ENCODE measurements at places on chromosomes 16 and 17. TPM values are rescaled to one million over a fixed set of nuclear protein-coding genes. Genes with fewer than 3 reads are reported as not detected.

- DNase-seq, result no peak
Observed at GRCh38 chr16:80671281-80671849, 130.6 kb downstream of the DYNLRB2 start.

The CTF1 gene
- total RNA-seq, result 13.3 TPM

The HSD17B2 gene
- not detected for total RNA-seq

The SLC16A6 gene
- 1.1 TPM for total RNA-seq

GRCh38 chr17:68584581-68585303 is 16.4 kb downstream of the FAM20A start:
- no peak for DNase-seq

DNA sequence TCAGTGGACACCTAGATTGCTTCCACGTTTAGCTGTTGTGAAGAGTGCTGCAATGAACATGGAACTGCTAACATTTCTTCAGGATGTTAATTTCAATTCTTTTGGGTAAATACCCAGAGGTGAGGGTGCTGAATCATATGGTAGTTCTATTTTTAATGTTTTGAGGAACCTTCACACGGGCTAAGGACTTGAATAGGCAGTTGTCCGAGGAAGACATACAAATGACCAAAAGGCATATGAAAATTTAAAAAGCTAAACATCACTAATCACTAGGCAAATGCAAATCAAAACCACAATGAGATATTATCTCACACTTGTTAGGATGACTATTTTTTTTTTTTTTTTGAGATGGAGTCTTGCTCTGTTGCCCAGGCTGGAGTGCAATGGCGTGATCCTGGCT is 173.3 kb downstream of the PRKCB start:
- no peak for DNase-seq

GRCh38 chr16:58421529-58421928 is 29.3 kb downstream of the GINS3 start:
- no peak for DNase-seq

The HBA1 gene
- 11,060 TPM for total RNA-seq

The CLDN9 gene
- total RNA-seq, result 0.53 TPM

DNA sequence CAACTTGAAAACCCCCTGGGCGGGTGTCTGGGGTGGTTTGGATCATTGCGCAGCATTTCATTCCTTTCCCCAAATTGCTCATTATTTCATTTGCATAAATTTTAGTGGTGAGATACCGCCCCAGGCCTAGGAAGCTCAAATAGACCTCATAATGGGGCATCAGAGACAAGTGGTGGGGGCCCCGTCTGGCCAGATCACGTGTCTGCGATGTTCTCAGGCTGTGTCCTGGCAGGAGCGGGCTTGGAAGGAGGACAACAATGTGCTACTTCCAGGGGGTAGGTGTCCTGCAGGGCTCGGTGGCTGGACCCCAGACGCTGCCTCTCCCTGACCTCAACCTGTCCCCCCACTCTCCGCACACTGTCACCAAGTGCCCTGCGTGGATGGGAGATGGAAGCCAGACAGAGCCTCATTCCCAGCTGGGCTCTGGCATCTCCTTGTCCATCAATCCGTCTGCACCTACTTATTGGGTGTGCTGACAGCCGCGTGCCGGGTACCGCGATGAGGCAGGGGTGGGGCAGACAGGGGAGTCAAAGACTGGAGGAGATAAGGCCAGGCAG is 116.9 kb downstream of the NTN1 start:
- no peak for DNase-seq

The PMM2 gene
- 45.4 TPM for total RNA-seq

GRCh38 chr17:61057257-61057656 is 342.4 kb upstream of the TBX2 start:
- DNase-seq, result no peak

The DCAF7 gene
- 60.6 TPM for total RNA-seq

The SHCBP1 gene
- 1.9 TPM for total RNA-seq

- DNase-seq, result no peak
Observed at GRCh38 chr17:39740357-39741111, 2.8 kb downstream of the GRB7 start.

DNA sequence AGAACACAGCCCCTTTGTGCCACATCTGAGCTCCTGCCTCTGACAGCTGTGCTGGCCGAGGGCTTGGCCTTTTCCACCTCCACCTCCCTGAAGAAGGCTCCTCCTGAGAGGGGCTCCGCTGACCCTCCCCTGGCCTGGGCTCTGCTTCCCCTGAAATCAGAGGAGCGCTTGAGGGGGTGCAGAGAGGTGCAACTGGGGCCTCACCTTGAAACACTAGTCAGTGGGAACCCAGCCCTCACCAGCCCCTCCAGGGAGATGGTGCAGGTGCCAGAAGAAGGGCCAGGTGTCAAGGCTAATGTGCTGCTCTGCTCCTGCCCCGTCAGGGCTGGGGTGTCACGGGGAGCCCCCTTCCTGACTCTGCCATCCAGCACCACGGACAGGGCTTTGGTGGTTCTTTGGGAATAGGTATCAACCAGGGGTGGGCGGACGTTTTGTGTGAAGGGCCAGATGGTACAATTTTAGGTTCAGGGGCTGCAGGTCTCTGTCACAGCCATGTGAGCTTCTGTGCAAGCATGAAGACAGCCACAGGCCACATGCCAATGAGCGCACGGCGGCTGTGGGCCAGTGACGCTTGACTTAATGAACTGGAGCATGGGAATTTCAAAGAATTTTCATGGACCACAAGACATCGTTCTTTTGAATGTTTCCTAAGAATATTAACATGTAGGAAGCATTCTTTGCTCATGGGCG is 2.1 kb upstream of the ZG16B start:
- no peak for DNase-seq

The CDRT15 gene
- total RNA-seq, result not detected

DNA sequence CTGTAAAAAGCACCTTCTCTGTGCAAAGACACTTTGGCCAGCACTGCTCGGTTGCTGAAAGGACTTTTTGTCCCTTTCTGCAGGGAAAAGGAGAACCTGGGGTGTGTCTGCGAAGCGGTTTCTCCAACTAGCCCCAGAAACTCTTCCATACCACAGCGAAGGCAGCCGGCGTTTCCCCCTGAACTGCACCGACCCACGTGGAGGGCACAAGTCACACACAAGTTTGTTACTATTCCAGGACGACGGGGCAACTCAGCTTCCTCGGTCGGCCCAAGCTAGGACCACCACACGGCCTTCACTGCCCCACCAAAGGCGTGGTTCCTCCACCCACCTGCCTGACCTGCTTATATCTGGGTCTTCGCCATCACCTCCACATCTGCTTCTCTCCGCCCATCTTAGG is 1.9 kb downstream of the RTN4RL1 start:
- DNase-seq, result no peak

DNA sequence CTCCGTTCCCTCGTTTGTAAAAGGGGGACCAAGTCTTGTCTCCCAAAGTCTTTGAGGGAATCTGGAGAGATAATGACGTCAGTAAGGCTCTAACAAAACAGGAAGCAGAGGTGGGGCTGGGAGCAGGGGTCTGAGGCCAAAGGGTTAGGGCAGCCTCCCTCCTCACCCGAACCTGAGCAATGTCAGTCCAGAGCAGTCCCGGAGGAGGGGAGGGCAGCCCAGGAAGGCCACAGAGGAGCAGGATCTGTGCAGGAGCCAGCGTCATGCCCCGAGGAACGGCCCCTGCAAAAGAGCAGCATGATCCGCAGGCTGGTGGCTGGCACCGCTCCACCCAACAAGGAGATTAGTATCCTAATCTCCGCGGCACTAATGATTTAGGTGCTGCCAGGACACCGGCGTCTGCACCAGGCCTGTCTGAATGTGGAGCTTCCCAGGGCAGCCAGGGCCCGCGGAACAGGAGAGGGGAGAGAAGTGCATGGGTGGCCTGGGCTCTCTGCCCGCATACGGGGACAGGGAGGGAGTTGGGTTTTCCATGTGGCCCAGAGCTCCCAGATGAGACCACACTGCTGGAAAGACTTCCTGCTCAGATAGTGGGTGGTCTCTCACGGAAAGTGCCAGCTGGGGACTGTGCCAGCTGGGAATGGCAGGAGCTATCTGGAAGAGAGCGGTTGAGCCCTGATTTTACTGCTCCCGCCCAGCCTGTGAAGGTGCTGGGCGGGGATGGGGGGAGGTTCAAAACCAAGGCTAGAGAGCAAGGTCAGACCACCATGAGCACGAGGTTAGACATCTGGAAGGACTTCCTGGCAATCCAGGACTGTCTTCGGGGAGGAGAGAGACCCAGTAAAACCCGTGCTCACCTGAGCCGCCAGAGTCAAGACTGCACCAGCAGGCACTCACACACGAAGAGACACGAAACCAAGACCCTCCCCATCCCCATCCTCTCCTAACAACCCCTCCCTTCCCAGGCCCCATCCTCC is 11.0 kb upstream of the KRT17 start:
- peak; percentile 76 for DNase-seq
